ENCODE measurements at places on chromosomes 6 and 20. TPM values are rescaled to one million over a fixed set of nuclear protein-coding genes. Genes with fewer than 3 reads are reported as not detected.

DNA sequence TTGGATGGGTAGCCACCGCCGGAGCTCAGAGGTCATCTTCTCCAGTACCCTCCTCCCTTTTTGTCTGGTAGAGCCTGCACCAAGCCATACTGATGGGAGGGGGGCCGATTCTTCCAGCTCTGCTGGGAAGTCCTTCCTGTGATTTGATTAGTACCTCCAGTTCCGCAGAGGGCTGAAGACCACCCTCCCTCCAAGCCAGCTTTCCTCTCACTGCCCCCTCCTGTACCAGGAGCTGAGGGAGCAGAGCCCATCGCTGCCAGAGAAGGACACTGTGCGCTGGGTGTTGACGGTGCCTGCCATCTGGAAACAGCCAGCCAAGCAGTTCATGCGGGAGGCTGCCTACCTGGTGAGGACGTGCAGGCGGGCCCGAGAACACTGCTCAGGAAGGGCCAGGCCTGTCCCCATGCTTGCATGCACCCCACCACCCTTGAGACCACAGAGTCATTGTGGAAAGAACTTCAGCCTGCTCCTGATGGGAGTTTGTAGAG lies 13.2 kb downstream of the HSPA12B start:
- no peak for DNase-seq

GRCh38 chr20:55668631-55669030 lies 336.7 kb downstream of the CBLN4 start:
- DNase-seq = no peak

DNA sequence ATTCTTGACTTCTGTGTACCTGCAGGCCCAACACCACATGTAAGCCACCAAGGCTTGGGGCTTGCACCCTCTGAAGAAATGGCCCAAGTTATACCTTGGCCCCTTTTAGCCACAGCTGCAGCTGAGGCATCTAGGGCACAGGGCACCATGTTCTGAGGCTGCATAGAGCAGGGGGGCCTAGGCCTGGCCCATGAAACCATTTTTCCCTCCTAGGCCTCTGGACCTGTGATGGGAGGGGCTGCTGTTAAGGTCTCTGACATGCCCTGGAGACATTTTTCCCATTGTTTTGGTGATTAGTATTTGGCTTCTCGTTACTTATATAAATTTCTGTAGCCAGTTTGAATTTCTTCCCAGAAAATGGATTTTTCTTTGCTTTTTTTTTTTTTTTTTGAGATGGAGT lies 50.4 kb upstream of the SEC63 start:
- DNase-seq = no peak

GRCh38 chr20:2276015-2276414 lies 19.8 kb upstream of the TGM3 start:
- DNase-seq = no peak

- no peak for DNase-seq
Observed at GRCh38 chr20:41717483-41717882, 99.3 kb upstream of the CHD6 start.

SDHAF4 gene
- 11.6 TPM for total RNA-seq

KIF13A gene
- not detected for total RNA-seq

All from activated CD4-positive, alpha-beta memory T cell treated with anti-CD3 and anti-CD28 coated beads, Interleukin-2, amount 10 ng/mL, durations not matched to agents 7 days and 5 days (primary cell).